Stimulated activated CD4-positive, alpha-beta T cell treated with anti-CD3 and anti-CD28 coated beads, TNF-alpha, amount 100 ng/mL, for 24 hours (primary cell): ENCODE measurements at places on chromosomes 7 and 10.

- no peak for DNase-seq
Measured at GRCh38 chr10:73859428-73859783, 14.9 kb downstream of the CAMK2G start.

GRCh38 chr7:157775560-157776332 is 438.9 kb downstream of the DNAJB6 start:
- DNase-seq = no peak

- no peak for DNase-seq
Measured at GRCh38 chr10:84336406-84337090, 8.2 kb downstream of the CCSER2 start.

- no peak for DNase-seq
Measured at GRCh38 chr10:42864575-42864974, 82.0 kb downstream of the BMS1 start.

- DNase-seq = no peak
Measured at GRCh38 chr10:4282496-4282895, 497.5 kb upstream of the KLF6 start.

GRCh38 chr7:27250557-27251070 is 8.0 kb downstream of the EVX1 start:
- DNase-seq = no peak

GRCh38 chr10:117132751-117133231 is 5.3 kb downstream of the VAX1 start:
- no peak for DNase-seq

- no peak for DNase-seq
Measured at GRCh38 chr10:115921795-115922194, 351.2 kb downstream of the GFRA1 start.

DNA sequence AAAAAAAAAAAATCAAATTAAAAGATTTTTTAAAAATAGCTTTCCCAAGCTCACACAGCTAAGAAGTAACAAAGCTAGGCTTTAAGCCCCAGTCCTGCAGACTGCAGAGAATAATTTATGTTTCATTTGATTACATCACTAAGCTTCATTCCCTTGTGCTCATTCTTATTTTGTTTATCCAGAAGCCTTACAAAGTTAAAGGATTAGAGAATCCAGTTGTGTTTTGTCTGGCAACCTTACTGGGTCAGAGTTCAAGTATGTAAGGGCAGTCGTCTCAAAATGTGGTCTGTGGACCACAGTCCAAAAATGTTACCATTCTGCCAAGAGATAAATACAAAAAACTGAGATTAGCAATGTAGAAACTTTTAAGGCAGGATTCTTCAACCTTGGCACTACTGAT is 32.1 kb upstream of the EZH2 start:
- no peak for DNase-seq
